Neural crest cell (in vitro differentiated cells): ENCODE measurements at places on chromosomes 1 and 21. TPM values are rescaled to one million over a fixed set of nuclear protein-coding genes. Genes with fewer than 3 reads are reported as not detected.

OPRD1 gene
- total RNA-seq: 2.8 and 3.9 TPM in 2 replicates

FAM177B gene
- total RNA-seq: 0.47 TPM in 1 of 2 replicates, not detected in the other

SKI gene
- 58.9 and 62.0 TPM in 2 replicates for total RNA-seq

CD53 gene
- not detected in 2 replicates for total RNA-seq

FBLIM1 gene
- total RNA-seq: 6.2 and 7.9 TPM in 2 replicates

SLC25A44 gene
- total RNA-seq: 19.1 and 22.7 TPM in 2 replicates

TRNP1 gene
- total RNA-seq: 16.7 and 18.7 TPM in 2 replicates

ACKR1 gene
- total RNA-seq: 0.98 and 1.1 TPM in 2 replicates

LCE1B gene
- not detected in 2 replicates for total RNA-seq

MYOM3 gene
- not detected in 2 replicates for total RNA-seq

COL11A1 gene
- 21.5 and 25.1 TPM in 2 replicates for total RNA-seq

FCRL3 gene
- total RNA-seq: not detected in 2 replicates

ITLN2 gene
- total RNA-seq: 0.35 TPM in 1 of 2 replicates, not detected in the other
